ENCODE measurements at places on chromosomes 4 and X.

DNA sequence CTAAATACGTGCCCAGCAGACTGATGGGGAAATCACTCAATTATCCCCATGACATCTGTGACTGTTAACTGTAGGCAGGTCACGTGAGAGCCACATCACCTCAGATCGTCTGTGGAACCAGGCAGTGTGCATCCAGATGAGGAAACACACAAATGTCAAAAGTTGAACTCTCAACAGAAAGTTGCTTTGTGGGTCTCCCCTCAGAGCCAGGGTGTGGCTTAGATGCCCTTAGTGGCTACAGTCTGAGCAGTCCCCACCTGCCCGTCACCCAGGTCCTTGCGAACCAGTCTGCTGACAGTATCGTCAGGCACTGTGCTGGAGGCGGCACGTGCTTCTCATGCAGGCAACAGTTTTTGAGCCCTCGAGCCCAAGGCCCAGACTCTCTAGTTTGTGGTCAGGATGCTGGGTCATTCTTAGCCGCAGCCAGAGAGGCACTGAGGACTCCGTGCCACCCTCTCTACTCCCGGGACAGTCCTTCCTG is 10.8 kb downstream of the TMEM187 start:
- DNase-seq = no peak

DNA sequence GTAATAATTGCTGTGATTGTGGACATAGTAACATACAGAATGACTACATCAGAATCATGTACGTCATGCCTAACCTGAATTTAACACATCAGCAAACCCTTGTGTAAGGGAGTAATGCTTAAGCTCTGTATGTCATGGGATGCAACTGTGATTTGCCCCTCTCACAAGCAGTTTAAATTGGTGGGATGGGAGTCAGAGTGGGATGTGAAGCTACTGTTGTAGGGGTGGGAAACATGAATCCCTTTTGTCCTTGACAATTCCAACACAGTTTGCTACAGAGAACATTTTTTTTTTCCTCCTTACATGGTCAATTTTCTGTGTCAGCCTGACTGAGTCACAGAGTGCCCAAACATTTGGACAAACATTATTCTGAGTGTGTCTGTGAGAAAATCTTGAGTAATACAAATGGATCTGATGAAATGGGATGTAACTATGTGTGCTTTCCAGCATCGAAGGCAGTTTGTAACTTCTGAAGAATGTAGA is 392.8 kb downstream of the GPM6A start:
- no peak for DNase-seq

DNA sequence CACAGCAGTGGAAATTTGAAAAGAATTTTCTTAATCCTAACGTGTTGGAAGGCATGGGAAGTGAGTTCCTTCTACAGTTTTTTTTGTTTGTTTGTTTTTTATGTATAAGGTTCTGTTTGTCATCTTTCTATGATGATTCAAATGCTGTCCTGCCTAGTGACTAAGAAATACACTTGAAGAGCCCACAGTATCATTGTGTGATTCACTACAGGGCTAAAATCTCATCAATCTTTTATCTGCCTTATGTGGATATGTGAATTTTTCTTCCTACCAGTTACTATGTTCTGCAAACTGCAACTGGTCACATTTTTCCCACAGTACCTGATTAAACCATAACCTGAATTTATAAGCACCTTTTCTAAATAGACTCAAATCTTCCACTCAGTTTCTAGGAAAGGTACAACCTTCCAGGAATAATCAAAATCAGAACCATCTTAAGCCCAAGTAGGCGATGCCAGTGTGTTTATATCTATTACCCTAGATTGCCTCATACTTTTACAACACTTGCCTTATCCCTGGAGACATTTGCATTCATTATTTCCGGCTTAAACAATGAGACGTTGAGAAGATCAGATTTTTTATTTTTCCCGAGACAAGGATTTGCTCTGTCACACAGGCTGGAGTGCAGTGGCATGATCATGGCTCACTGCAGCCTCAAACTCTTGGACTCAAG is 214.6 kb upstream of the GALNT7 start:
- no peak for DNase-seq

GRCh38 chr4:123315617-123316016 is 81.0 kb upstream of the SPRY1 start:
- DNase-seq = no peak

DNA sequence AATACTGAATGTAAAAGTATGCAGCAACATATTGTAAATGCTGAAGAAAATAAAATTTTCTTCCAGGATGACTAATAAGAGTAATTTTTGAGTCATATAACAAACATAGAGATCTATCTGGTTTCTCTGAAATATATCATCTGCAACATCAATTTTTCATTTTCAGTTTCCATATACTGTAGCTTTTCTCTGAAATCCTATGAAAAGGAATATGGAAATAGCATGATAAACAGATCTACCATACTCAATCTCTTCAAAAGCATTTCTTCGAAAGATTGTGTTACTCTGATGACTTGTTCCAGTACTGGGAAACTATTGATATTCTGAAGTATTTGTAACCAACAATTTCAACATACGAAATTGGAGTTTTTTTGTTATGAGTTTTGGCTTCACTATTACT is 1156.7 kb downstream of the FAM133A start:
- no peak for DNase-seq

GRCh38 chr4:833156-833555 is 7.2 kb upstream of the CPLX1 start:
- DNase-seq = no peak

GRCh38 chrX:109854096-109854495 is 121.0 kb upstream of the ACSL4 start:
- no peak for DNase-seq

DNA sequence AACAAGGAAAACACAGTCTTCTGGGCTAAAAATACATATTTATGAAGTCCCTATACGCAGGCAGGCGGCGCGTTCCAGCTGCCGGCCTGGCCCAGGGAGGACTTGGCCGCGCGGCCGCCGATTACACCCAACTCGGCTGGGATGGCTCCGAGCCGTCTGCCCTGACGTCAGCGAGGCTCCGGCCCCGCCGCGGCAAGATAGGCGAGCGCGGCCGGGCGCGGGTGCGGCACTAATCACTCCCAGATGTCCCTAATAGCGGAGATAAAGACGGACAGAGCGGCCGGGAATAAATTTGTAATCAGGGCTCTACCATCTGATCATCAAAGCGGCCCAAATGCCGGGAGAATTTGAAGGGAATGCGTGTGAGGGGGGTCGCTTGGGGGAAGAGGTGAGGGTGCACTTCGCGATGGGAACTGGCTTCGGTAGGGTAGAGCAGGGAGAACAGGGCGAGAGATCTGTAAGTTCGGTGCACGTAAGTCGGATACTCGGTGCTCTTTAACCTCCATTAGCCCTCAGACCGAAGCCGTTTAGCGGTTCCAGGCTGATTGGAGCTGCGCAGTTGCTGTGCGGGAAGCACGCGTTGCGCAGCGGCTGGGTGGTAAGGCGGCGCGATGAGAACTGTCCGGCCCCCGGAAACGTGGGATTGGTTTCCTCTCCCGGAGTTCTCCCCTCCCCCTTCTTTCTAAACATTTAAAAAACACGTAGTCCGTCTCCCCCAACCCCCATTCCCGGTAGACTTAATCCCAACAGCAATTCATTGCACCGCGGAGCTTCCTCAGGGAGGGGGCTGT is 7.7 kb downstream of the HAND2 start:
- no peak for DNase-seq

DNA sequence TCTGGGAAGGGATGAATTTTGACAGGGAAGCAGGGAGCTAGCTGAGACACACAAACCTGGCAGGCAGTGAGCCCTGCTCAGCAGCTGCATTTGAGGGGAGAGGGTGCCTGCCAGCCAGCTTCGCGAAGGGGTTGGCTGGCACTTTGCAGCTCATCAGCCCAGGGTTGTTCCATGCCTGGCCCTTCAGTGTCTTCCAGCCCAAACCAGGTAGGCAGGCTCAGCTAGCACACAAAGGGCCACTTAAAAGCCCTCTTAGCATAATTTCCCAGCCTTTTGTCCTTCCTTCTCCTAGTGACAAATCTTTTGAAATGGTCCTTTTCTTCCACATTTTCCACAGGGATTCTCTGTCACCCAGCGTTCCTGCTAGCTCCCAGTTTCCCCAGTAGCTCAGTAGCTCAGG is 4.3 kb upstream of the FRMPD3 start:
- DNase-seq = no peak

GRCh38 chr4:48801016-48801715 is 21.1 kb upstream of the FRYL start:
- DNase-seq = no peak

Measured in NCI-H524 treated with DMSO at 0.1 percent for 48 hours (cell line).